ENCODE measurements at places on chromosomes 16 and 17. TPM values are rescaled to one million over a fixed set of nuclear protein-coding genes. Genes with fewer than 3 reads are reported as not detected.

KRTAP4-9 gene
- total RNA-seq: not detected

PPM1E gene
- under 0.01 TPM for total RNA-seq

USH1G gene
- not detected for total RNA-seq

GLIS2 gene
- total RNA-seq: 0.43 TPM

BEAN1 gene
- 0.43 TPM for total RNA-seq

CDH13 gene
- 208 TPM for total RNA-seq

ABCC6 gene
- 0.17 TPM for total RNA-seq

SLC6A2 gene
- 0.11 TPM for total RNA-seq

MYH2 gene
- not detected for total RNA-seq

TRIM72 gene
- not detected for total RNA-seq

SCRN2 gene
- 34.8 TPM for total RNA-seq

C16orf46 gene
- 0.54 TPM for total RNA-seq

SCPEP1 gene
- 31.9 TPM for total RNA-seq

MYH3 gene
- total RNA-seq: 0.52 TPM

ABI3 gene
- total RNA-seq: 14.4 TPM

IGSF6 gene
- not detected for total RNA-seq

TVP23B gene
- total RNA-seq: 46.9 TPM

STAT5A gene
- total RNA-seq: 56.0 TPM

CMTR2 gene
- total RNA-seq: 36.9 TPM

KRTAP17-1 gene
- not detected for total RNA-seq

ZFP3 gene
- 0.65 TPM for total RNA-seq

KRT31 gene
- not detected for total RNA-seq

ITGAD gene
- not detected for total RNA-seq

FSCN2 gene
- 0.54 TPM for total RNA-seq

VMO1 gene
- total RNA-seq: 0.95 TPM

CRHR1 gene
- not detected for total RNA-seq

CEP131 gene
- total RNA-seq: 7.2 TPM
